IMR-90 (cell line): ENCODE measurements at places on chromosomes 1 and 21. TPM values are rescaled to one million over a fixed set of nuclear protein-coding genes. Genes with fewer than 3 reads are reported as not detected.
A peak's percentile ranks its signal among the peaks of the same experiment; 100 is the strongest.

DNA sequence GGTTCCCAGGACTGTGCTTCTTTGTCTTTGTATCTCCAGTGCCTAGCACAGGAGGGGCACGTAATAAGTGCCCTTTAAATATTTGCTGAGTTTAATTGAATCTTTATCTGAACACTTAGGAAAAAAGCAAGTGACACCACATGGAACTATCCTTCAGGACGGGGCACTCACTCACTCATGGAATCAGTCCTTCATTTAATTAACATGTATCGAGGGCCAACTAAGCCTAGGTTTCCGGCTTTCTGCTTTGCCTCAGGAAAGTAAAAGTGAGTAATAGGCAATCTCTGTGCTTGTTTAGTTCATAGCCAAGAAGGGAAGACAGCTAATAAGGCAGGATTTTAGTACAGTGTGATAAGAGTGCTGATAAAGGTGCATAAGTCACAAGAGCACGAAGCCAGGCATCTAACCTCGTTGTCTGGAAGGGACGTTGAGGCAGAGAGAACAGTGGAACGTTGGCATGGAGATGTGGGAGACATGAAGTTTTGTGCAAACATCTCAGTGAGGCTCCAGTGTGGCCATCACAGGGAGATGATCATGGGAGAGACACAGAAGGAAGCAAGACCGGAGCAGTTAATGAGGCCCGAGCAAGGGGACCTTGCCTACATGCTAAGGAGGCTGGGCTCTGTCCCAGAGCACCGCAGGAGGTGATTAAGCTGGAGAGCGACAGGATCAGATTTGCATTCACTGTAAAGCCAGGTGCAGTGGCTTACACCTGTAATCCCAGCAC lies 54.1 kb upstream of the TRIM67 start:
- DNase-seq, result no peak

- DNase-seq, result no peak
These were observed 246.0 kb downstream of the RPS6KC1 start for GRCh38 chr1:213297021-213297420.

- peak; percentile 52 for DNase-seq
These were observed 42.6 kb upstream of the PTGS2 start for GRCh38 chr1:186722711-186723309.

DNA sequence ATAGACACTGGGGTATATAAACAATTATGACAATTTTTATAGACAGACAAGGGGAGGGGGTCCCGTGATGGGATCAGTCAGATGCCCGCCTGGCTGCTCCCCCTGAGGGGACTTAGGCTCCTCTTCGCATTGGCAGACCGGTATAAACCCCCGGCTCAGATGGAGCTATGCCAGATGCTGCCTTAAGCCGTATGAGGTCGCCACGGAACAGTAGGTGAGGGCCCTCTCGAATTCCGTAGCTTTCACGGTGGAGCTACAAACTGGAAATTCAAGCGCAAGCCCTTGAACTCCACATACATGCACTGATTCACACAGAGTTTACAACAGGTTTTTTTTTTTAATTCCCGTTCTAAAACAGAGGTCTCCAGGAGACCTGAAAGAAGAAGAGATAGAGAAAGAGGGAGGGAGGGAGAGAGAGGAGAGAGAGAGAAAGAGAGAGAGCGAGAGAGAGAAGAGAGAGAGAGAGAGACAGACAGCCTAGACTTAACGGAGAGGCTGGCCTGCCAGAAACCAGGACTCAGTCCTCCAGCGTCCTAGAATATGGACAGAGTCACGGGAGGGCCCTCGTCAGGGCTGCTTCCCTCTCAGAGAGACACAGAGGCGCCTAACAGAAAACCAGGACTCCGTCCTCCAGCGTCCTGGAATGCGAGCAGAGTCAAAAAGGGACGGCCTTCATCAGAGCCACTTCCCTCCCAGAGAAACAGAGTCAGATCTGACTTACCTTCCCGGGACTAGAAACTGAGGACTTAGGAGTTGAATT lies 24.4 kb upstream of the TMEM54 start:
- no peak for DNase-seq

GRCh38 chr1:22751124-22751531 lies 40.5 kb downstream of the EPHB2 start:
- DNase-seq, result no peak

GRCh38 chr21:34845521-34846451 lies 177.0 kb downstream of the CLIC6 start:
- peak; percentile 90 for DNase-seq

DNA sequence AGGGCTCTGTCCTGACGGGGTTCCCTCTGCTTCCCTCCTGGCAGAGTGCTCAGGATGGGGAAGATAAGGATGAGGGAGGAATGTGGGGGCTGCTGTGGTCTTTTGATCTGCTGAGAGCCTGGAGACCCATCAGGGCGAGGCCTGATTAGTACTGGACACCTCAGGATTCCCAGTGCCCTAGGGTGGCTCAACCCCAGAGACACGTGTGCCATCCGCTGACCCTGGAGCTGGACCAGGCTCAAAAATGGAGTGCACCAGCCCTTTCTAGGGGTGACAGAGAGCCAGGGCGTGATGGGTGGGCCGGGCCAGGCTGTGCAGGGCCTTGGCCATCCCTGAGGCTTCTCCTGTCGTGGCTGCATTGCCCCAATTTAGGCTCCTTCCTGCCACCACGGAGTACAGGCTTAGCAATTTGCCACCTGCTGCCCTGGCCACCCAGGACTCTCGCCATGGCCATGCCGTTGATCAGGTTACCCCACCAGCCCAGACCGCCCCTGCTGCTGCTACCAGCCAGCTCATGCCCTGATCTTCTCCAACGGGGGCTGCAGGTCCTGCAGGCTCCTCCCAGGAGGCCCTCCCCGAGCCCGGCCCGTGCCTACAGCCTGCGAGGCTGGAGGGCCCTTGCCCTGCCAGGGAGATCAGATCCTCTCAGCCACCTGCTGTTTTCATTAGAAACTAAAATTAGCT lies 9.5 kb downstream of the WNT4 start:
- no peak for DNase-seq

DNA sequence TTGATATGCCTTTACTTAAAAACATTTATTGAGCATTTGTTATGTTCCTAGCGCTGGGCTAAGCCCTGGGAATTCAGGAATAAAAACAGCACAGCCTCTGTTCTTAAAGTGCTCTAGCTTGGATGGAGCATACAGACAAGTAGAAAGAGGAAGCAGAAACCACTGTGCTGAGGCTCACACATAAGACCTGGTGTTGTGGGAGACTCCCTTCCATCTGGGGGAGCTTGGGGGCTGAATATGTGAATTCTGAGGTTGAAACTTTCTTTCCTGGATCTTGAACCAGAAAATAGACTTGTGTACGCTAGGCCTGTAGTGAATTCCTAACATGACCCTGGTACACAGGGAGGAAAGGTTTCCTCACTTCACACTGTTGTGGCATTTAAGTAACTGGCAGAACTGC lies 209.9 kb downstream of the ZNF326 start:
- no peak for DNase-seq

- DNase-seq, result peak; percentile 45
These were observed 24.0 kb downstream of the TCEA3 start for GRCh38 chr1:23400324-23401114.

DNA sequence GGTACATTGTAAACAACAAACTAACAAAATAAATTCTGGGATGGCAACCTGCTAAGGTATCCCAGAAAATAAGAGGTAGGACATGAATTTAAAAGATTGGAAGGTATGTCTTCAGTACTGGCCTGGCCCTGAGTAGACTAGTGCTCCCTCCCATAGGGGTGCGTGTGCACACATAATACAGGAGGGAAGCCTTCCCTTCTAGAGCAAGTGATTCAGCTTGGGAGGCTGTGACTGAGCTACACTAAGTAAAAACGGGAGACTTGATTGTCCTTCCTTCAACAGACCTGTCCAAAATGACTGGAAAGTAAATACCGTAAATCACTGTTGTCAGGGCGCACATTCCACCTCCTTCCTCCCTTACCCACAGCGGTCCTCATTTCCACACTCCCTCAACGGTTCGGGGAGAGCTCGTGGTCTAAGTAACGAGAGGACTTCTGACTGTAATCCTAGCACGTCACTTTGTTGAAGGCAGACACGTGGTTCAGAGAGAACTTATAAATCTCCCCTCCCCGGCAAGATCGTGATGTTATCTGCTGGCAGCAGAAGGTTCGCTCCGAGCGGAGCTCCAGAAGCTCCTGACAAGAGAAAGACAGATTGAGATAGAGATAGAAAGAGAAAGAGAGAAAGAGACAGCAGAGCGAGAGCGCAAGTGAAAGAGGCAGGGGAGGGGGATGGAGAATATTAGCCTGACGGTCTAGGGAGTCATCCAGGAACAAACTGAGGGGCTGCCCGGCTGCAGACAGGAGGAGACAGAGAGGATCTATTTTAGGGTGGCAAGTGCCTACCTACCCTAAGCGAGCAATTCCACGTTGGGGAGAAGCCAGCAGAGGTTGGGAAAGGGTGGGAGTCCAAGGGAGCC lies at the start of gene TGFB2:
Gene TGFB2 (plus strand): TSS at position 523 of the 859 bp plus-strand sequence. CDS start 1,366 bp downstream, outside the sequence.
- DNase-seq, result peak; percentile 85

DNA sequence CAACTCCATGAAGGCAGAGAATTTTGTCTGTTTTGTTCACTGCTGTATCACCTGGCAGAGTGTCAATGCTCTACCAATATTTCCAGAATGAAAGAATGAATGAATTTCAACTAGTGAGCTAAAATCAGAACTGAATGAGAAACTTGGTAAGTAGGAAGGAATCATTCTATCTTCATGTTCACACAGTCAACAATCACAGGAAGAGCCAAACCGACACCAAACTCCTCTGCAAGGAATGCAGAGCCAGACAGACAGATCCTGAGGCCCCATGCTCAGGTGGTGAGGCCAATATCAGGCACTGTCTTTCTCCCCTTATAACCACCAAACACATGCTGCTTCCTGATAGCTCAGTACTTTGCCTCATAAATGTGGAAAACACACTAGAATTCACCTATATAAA lies 139.1 kb downstream of the SLC45A1 start:
- no peak for DNase-seq

DNA sequence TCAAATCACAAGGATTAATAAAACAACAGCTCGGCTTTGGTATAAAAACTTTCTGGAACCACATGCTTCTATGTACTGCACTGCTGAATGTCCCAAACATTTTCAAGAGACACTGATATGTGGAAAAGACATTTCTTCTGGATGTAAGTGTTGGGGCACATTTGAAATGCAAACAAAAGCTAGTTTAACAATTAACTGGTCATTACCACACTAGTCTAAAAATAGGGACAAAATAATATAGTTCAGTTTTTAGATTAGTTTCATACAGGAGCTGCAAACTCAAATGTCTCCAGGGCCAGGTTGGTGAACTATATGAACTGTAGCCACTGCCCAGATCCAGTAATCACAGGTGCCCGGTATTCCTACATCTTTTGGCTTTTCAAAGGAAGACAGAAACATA lies 3.2 kb downstream of the IL23R start:
- DNase-seq, result no peak

GRCh38 chr1:8875216-8875861 lies 3.1 kb downstream of the ENO1 start:
- DNase-seq, result no peak

DNA sequence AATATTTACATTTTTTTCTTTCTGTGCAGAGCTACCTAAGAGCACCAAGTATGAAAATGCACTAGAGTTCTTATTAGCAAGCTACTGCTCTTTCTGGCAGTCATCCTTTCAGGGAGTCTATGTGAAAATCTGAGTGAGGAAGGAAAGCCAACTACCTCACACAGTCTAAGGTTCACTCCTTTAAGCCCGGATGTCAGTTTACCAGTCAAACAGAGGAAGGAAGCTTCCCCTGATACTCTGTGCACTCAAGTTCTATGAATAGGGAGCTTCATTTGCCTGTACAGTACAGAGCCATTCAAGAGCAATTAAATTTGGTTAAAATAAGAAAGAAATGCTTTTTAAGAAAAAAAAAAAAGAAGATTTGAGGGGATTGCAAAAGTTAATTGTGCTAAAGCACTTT lies 6.9 kb downstream of the COL11A1 start:
- DNase-seq, result no peak

DNA sequence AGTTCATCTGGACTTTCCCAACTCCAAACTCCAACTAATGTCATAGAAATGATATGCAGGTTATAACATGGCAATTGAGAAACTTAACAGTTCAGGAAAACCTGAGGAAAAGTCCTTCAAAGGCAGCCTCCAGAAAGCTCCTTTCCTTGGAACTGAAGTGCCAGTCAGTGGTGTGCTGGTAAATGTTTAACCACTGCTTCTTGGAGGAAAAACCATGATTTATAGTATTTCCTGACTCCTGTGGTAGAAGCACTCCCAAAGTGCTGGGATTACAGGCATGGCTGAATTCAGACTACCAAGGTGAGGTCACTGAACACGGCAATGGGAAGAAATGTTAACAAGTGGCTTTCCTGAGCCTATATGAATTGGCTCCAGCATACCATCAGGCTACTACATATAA lies 26.7 kb upstream of the ZNHIT6 start:
- DNase-seq, result no peak

DNA sequence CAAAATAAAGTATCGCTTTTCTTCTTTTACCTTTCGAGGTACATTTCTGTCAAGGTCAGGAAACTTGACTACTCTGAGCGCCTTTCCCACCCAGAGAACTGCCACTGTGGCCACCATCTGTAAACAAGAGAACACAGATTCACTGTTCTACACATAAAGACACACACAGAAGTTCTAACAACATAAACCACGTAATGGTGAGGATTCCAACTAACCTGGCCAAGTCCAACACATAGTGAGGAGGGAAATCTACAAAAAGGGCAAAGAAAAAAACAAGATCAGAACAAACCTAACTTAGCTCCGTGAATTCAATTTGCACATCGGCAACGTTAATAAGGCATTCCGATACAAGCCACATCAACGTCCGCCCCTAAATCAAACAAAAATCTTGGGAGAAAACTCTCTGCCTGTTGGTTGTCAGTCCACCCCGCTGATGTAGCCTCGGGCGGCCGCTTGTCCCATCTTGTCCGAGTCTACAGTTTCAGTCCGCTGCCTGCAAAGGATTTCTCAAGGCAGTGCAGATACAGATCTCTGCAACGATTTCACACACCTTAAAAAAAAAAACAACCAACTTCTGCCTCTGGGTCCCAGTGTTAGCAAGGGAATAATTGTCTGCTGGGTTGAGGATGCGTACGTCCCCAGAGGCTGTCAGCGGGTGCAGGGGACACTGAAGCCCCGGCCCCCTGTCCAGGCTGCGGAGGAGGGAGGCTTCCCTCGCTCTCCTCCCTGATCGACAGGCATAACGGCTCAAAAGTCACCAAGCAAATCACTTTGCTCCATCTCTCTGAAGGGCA lies 1.0 kb downstream of the SLC35D1 start:
- peak; percentile 42 for DNase-seq

- no peak for DNase-seq
These were observed 360.8 kb downstream of the GPATCH2 start for GRCh38 chr1:217270101-217270500.

GRCh38 chr1:3287656-3288160 lies 166.8 kb upstream of the ARHGEF16 start:
- DNase-seq, result no peak

GRCh38 chr1:1290238-1290731 lies 10.0 kb downstream of the SCNN1D start:
- DNase-seq, result no peak

The SV2A gene
- total RNA-seq, result 15.4 and 16.4 TPM in 2 replicates

The C1QTNF12 gene
- 0.36 TPM in 1 of 2 replicates, not detected in the other for total RNA-seq

The RAB3B gene
- total RNA-seq, result 78.5 and 91.9 TPM in 2 replicates

The PBX1 gene
- 17.5 and 17.9 TPM in 2 replicates for total RNA-seq

The CLIC6 gene
- total RNA-seq, result not detected in 2 replicates

The CD55 gene
- 6.6 and 9.7 TPM in 2 replicates for total RNA-seq
